Naive thymus-derived CD8-positive, alpha-beta T cell (primary cell): ENCODE measurements at places on chromosomes 3 and 15. TPM values are rescaled to one million over a fixed set of nuclear protein-coding genes. Genes with fewer than 3 reads are reported as not detected.

DNA sequence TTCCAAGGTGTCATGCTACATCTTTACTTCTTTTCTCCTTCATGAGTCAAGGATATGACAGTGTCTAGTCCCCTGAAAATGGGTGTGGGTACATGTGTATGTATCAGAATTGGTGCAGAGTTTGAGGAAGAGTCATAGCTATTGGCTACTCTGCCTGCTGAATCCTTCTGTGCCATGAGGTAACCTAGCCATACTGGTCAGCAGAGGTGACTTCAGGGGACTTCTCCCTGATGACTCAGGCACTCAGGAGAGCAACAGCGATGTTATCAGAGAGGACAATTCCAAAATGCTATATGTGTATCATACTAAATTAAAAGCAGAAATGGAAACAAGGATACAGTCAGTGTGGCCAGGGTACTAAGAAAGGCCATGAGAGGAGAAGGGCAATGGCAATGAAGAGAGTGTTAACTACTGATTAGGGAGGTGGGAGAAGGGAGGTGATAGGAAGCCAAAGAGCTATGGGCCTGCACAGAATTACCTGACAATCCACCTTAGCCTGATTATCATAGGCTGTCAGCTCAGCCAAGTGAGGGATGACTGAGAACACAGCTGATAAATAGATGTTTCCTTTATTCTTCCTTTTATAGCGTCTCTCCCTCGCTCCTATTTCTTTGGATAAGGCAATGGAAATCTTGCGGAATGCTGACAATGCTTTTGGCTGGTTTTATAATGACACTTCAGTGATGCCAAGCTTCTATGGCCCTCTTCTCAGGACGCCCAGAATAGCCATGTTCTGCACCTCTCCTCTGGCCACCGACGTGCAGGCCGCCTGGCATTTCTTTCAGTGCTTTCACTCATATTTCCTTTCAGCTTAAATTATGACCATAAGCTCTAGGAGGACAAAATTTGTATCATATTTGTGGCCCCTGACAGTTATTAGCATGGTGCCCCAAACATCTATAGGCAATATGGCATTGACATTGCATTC, 90.6 kb downstream of the FGF12 start:
- no peak for DNase-seq
- H3K36me3 ChIP-seq, result no peaks in the 10 kb centered on the region
- H3K27me3 ChIP-seq, result no peaks in the 10 kb centered on the region
- H3K27ac ChIP-seq, result no peak overlapping the region
- H3K4me1 ChIP-seq, result no peaks in the 10 kb centered on the region
- H3K4me3 ChIP-seq, result no peak overlapping the region

The VGLL3 gene
- not detected for total RNA-seq

- no peaks in the 10 kb centered on the region for H3K36me3 ChIP-seq
- no peak overlapping the region for H3K4me3 ChIP-seq
- H3K27ac ChIP-seq, result no peak overlapping the region
- H3K4me1 ChIP-seq, result no peaks in the 10 kb centered on the region
Observed at GRCh38 chr15:68518785-68519430, 59.9 kb upstream of the CORO2B start.

DNA sequence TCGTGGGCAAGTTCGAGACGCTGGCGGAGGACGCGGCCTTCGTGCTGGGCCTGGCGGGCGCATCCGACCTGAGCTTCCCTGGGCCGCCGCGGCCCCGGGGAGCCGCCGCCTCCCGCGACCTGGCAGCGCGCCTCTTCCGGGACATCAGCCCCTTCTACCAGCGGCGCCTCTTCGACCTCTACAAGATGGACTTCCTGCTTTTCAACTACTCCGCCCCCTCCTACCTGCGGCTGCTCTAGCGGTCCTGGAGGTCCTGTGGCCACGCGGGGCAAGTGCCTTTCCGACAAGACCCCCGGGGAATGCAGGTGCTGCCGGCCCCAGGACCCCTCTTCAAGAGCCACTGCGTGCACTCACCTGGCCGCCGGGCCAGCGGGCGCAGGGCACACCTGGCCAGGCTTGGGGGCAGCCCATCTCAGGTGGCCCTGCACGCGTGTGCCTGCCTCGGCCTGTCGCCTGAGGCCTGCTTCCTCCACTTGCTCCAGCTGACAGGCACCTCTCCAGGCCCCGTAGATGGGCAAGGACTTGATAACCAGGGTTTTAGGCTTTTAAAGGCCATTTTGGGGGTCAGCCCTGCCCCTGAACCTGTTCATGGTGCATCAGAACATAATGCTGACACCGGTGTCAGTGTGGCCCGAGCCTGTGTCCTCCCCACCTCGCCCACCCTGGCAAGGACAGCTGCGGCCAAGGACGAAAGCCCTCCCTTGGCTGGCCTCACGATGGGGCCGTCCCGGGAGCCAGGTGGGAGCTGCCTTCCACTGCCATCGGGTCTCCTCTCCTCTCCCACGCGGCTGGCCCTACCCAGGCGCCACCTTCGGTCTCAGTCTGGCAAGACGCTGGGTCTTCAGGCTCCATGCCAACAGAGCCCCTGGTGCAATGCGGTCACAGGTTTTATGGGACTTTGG, 16.1 kb downstream of the C3orf22 start:
- no peaks in the 10 kb centered on the region for H3K4me1 ChIP-seq
- peaks cover 4% of the 10 kb centered on the region for H3K27me3 ChIP-seq
- no peak overlapping the region for H3K4me3 ChIP-seq
- no peak overlapping the region for H3K27ac ChIP-seq
- no peak for DNase-seq

DNA sequence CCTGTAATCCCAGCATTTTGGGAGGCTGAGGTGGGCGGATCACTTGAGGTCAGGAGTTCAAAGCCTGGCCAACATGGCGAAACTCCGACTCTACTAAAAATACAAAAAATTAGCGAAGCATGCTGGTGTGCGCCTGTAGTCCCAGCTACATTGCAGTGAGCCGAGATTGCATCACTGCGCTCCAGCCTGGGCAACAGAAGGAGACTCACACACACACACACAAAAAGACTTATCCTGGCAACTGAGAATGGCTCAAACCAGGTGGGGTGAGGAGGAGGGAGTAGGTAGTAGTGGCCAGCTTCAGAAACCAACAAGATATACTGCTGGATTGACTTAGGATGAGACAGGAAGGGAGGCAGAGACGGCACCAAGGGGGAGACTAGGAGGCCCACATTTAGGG, 53.4 kb upstream of the APEH start:
- H3K4me1 ChIP-seq, result no peaks in the 10 kb centered on the region
- H3K4me3 ChIP-seq, result no peak overlapping the region
- no peak overlapping the region for H3K27ac ChIP-seq
- H3K36me3 ChIP-seq, result no peaks in the 10 kb centered on the region

The CACNA2D2 gene
- 4.9 TPM for total RNA-seq

- no peaks in the 10 kb centered on the region for H3K27me3 ChIP-seq
- H3K4me3 ChIP-seq, result no peak overlapping the region
- H3K4me1 ChIP-seq, result no peaks in the 10 kb centered on the region
- no peaks in the 10 kb centered on the region for H3K36me3 ChIP-seq
Observed at GRCh38 chr3:105465251-105465853, 98.6 kb downstream of the ALCAM start.

GRCh38 chr3:143139762-143140161, 20.2 kb downstream of the CHST2 start:
- no peaks in the 10 kb centered on the region for H3K36me3 ChIP-seq
- H3K27me3 ChIP-seq, result peaks cover 1% of the 10 kb centered on the region
- peaks cover 10% of the 10 kb centered on the region for H3K4me1 ChIP-seq
- DNase-seq, result no peak
- no peak overlapping the region for H3K4me3 ChIP-seq

DNA sequence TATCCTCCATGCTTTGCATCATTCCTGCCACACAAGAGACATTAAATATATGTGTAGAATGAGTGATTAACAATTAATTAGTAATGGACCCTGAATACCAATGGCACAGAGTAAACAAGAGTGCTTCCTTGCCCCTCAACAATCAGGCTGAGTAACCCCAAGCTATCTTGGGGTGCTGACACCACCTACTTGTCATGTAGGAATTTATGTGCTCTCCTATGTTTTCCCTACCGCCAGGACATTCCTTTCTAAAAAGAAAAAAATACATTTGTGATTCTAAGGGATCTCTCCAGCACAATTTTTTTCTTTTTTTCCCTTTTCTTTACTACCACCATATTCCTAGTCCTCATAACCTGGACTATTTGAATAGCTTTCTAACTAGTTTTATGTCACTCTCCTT, 449.1 kb downstream of the MFSD1 start:
- no peaks in the 10 kb centered on the region for H3K4me1 ChIP-seq
- H3K4me3 ChIP-seq, result no peak overlapping the region
- no peak for DNase-seq
- H3K36me3 ChIP-seq, result peaks cover 16% of the 10 kb centered on the region

The FGF12 gene
- total RNA-seq, result not detected

GRCh38 chr3:39220407-39221140, 28.2 kb upstream of the XIRP1 start:
- no peak overlapping the region for H3K4me3 ChIP-seq
- peaks cover 4% of the 10 kb centered on the region for H3K4me1 ChIP-seq
- H3K27ac ChIP-seq, result peak overlapping the region; percentile 60
- H3K36me3 ChIP-seq, result no peaks in the 10 kb centered on the region

DNA sequence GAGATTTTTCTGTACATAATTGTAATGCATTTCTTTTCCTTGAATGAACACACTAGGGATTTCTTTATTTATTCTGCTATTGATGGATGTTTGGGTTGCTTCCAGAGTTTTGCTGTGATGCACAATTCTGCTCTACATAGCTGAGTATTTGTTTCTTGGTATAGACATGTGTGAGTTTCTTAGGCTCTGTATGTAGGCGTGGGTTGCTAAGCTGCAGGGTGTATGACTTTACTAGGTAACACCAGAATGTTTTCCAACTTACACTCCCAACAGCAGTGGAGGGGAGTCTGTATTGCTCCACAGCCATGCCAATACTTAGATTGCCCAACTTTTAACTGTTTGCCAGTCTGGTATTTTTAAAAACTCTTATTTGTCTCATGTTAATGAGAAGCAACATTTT, 155.5 kb upstream of the TNIK start:
- H3K27me3 ChIP-seq, result peaks cover 4% of the 10 kb centered on the region
- H3K4me3 ChIP-seq, result no peak overlapping the region
- H3K4me1 ChIP-seq, result no peaks in the 10 kb centered on the region
- H3K36me3 ChIP-seq, result no peaks in the 10 kb centered on the region
- DNase-seq, result no peak

DNA sequence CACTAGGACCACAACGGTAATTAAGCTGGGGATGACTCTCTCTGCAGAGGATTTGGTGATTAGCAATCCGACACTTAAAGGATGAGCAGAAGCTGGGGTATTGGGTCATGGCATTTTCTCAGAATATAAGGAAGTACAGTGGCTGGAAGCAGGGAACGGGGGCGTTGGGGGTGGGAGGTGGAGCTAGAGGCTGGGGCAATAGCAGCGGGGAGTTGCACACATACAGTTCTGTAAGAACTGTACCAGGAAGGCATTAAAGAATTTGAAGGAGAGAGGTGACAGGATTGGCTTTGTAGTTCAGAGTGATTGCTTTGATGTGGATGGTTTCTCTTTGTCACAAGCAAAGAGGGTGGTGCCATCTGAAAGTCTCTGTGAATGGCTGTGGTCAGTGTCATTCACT, 28.2 kb downstream of the PSMD6 start:
- H3K4me1 ChIP-seq, result peaks cover 25% of the 10 kb centered on the region
- H3K27ac ChIP-seq, result peak overlapping the region; percentile 93
- H3K36me3 ChIP-seq, result peaks cover 31% of the 10 kb centered on the region
- DNase-seq, result no peak

The DMXL2 gene
- 10.2 TPM for total RNA-seq
